ENCODE measurements at places on chromosomes 5 and 9.

GRCh38 chr9:76655971-76656370 lies 108.3 kb upstream of the PCA3 start:
- no peak for DNase-seq

DNA sequence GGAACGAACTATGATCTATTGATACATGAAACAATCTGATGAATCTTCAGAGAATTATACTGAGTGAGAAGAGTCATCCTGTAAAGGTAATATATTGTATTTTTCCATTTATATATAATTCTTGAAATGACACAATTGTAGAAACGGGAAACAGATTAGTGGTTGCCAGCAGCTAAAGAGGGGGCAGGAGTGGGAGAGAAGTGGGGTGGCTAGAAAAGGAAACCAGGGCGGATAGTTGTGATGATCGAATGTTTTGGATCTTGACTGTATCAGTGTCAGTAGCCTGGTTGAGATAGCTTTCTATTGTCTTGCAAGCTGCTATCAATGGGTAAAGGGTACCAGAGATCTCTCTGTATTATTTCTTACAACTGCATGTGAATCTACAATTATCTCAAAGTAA lies 17.7 kb upstream of the RAPGEF1 start:
- DNase-seq: no peak

- no peak for DNase-seq
These were observed 38.8 kb downstream of the ITGA2 start for GRCh38 chr5:53027913-53028312.

GRCh38 chr9:134276453-134277245 lies 49.6 kb upstream of the RXRA start:
- DNase-seq: no peak

DNA sequence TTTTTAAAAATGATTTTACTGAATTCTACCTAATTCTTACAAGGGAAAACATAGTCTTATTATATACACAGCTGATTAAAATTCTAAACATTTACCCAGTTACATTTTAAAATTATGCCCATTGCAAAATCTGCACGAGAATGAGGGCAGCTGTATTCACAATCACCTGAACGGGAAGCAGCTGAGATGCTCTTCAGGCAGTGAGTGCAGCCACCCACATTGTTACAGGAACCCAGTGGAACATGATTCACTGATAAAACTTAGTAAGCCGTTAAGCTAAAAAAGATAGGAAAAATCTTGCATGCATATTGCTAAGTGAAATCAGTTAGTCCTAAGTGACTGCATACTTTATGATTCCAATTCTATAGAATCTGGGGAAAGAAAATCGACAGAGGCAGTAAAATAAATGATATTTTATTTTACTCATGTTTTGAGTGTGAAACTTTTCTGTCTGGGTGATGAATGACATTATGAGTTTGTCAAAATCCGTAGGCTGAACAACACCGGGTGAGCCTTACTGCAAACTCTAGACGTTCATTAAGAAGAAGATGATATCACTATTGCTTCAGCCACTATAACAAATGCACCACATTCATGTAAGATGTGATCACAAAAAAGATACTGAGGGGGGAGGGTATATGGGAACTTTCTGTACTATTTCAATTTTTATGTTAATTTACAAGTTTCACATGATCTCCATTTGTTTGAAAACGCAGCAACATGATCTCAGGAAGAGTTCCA lies 39.1 kb upstream of the FLT4 start:
- no peak for DNase-seq

- DNase-seq: no peak
These were observed 167.7 kb downstream of the GRIA1 start for GRCh38 chr5:153658149-153658548.

- no peak for DNase-seq
These were observed 50.3 kb downstream of the MAP1B start for GRCh38 chr5:72157625-72157962.

- no peak for DNase-seq
These were observed 38.8 kb upstream of the BOD1 start for GRCh38 chr5:173655196-173655797.

DNA sequence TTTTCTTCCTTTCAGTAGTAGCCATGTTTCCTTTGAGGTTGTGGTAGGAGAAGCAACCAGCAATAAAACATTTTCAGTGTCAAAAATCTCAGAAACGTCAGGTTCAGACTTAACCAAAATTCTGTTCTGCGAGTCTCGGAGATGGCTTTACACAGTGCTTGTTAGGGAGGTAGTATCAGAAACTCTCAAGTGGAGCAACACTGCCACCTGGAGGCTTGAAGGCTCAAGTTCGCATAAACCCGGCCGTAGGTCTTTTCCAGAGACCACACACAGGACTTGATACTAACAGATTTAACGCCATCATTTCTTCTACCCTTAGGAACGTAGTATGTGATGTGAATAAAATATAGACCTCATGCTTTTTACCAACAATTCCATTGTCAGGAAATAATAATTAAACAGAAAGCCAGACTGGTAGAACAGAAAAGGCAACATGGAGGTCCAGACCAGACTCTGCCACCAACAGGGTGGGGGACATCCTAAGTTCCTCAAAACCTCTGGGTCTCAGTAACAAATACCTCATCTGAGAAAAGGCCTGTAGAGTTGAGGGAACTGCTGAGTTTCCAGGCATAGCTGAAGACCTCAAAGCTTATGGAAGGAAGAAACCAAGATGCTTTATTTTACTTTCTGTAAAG lies 8.5 kb downstream of the PTGER4 start:
- DNase-seq: no peak

- DNase-seq: no peak
These were observed 304.9 kb upstream of the PTGER4 start for GRCh38 chr5:40374853-40375252.

GRCh38 chr9:126618585-126619360 lies 5.0 kb downstream of the LMX1B start:
- DNase-seq: no peak

All from AG04449 (cell line).